Foreskin melanocyte (primary cell): ENCODE measurements at places on chromosomes 6 and 20.

GRCh38 chr20:21395051-21395665 is 2.2 kb downstream of the NKX2-4 start:
- no peak for DNase-seq

DNA sequence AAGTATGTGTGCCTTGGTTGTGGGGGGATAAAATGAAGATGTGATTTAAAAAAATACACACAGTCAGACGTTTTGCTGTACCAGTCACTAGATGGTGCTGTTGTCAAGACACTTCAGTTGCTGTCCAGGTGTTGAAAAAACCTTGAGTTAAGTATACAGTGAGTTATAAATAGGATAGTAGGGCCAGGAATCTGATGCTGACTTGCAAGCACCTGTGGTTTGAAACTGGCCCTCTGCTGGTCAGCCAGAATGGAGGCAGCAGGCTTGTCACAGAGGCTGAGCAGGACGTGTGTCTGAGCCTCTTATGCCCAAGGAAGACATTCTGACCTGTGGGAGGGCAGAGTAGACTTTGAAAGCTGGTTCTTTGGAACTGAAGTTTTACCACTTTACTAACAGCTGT is 27.8 kb downstream of the RNF8 start:
- no peak for DNase-seq

GRCh38 chr6:43125119-43125518 is 46.0 kb upstream of the SRF start:
- DNase-seq: no peak

DNA sequence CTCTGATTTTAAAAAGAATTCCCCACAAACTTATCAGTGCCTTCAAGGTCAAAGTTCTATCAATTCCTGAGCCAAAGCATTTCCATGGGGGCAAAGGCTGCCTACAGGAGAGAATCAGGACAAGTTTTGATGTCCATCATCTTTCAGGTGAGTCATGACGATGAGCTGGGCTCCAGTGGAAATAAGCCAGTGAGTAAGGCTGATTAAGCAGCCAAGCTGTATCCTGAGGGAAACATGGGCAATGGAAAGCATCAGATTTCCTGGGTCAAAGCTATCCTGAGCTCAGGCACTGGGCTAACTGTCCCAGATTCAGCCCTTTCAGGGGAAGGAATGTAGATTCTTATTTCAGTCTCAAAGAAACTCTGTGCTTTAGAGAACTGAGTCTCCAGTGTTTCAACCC is 377.4 kb downstream of the CD109 start:
- DNase-seq: no peak

GRCh38 chr6:74891349-74891831 is 314.5 kb downstream of the COL12A1 start:
- DNase-seq: no peak

GRCh38 chr20:8303651-8304050 is 171.6 kb downstream of the PLCB1 start:
- no peak for DNase-seq

DNA sequence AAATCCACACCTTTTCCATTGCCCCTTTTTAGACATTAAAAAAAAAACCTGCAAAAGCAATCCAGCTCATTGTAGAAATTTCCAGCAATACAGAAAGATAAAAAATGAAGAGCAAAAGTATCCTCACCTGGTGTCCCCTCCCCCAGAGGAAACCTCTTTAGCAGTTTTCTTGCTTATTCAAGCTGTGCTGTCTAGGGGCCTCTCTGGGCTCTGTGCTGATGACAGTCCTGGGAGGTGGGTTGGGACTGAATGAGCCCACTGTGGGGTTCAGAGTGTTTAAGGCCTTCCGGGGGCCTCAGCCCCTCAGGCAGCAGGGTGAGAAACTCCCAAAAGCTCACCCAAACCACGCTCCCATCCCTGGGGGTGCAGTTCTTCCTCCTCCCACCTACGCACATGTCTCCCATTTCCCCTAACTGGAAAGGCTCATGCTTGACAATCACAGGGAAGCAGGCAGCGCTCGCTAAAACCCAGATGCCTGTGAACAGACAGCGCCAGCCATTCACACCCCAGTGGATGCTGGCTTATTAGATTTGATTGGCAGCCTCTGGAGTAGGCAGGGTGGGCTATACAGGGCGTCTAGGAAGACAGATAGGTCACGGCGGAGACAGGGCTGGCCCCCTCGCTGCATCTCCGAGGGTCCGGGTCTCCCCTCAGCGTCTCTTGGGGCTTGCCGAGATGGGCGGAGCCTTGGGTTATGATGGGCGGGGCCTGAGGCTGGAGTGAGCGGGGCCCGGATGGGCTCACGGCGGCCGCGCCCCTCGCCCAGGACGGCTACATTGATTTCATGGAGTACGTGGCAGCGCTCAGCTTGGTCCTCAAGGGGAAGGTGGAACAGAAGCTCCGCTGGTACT is 4.6 kb downstream of the GUCA1A start:
- no peak for DNase-seq

DNA sequence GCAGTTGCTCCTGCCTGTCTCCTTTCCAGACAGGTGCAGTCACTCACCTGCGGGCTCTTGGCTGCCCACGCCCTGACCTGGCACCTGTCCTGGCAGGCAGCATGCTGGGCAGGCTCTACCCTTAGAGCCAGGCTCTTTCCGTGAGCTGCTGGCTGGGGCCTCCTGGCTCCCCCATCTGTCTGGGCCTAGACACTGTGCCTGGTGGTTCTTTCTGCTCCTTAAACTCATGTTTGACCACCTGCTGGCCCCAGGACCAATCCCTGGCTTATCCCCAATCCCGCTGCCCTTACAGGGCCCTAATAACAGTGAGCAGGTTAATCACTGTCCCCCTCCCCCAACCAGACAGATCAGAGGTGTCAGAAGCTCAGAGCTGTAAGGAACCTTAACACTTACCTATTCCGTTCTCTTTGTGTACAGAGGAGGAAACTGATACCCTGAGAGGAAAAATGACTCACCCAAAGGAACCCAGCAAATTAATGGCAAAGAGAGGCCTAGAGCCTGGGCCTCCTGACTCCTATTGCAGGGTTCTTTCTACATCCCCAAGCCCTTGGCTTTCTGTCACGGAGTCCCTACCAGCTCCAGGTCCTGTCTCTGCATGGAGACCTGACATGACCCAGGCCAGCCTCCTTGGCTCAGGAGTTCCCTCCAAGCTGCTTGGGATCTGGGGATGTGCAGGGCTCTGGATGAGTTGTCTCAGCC is 54.7 kb downstream of the RAB44 start:
- no peak for DNase-seq
